ENCODE measurements at places on chromosomes 7 and 10.

DNA sequence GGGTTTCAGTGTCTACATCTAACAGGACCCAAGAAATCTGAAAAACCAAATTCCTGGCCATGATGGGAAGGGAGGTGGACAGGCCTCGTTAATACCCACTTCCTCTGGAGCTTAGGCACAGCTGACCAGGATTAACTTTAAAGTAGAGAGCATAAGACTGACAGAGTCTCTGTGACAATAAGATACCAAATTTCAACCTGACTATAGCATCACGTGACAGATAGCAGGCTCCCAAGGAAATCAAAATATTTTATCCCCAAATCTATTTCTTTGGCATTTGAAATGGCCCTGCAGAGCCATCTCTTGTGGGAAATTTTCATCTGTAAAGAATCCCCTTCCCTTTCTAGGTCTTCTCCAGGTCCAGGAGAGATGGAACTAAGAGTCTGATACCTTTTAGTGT, 258.3 kb downstream of the TCERG1L start:
- no peak for DNase-seq

GRCh38 chr7:23175938-23176337, 5.9 kb upstream of the NUP42 start:
- no peak for DNase-seq

GRCh38 chr7:92161271-92161670, 17.7 kb downstream of the LRRD1 start:
- no peak for DNase-seq

- no peak for DNase-seq
Observed at GRCh38 chr7:30886608-30887011, 25.0 kb upstream of the AQP1 start.

DNA sequence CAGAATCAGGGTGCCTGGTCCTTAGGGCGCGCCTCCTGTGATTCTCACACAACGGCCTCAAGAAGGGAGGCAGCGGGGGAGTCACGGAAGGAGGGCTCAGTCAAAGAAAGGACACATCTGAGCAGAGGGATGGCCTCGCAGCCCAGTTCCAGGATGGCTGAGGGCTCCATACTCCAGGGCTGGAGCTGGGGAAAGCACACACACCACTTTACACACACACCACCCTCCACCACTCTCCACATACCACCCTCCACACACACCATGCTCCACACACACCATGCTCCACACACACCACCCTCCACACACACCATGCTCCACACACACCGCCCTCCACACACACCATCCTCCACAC, 22.2 kb downstream of the PRKAG2 start:
- no peak for DNase-seq

GRCh38 chr7:90595342-90595800, 750 bp upstream of the CDK14 start:
- DNase-seq: no peak

Measured in renal pelvis (tissue), 12 donors.